Mammary epithelial cell (primary cell): ENCODE measurements at places on chromosomes 3 and 15. TPM values are rescaled to one million over a fixed set of nuclear protein-coding genes. Genes with fewer than 3 reads are reported as not detected.
A peak's percentile ranks its signal among the peaks of the same experiment; 100 is the strongest.

GRCh38 chr3:22322861-22323260, 571.9 kb upstream of the ZNF385D start:
- no peak for DNase-seq

GRCh38 chr15:64862408-64862807, 20.7 kb downstream of the PLEKHO2 start:
- DNase-seq: no peak

DNA sequence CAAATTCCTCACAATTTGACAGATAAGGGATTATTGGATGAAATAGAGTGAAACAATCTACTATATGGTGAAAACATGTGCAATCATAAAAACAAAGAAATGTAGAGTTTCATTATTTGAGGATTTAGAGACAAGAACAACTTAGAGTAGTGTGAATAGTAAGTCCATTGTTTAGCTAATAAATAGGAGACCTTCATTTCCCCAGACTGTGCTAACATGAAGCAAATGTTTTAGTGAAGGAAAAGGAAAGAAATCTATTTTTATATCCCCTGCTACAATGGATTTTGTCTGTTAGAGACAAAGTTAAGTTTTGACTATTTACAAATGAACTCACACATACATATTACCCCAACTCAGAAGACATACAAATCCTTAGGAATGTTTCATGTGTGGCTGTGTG, 77.8 kb downstream of the EFL1 start:
- no peak for DNase-seq

GRCh38 chr15:47553947-47554346, 163.4 kb upstream of the SEMA6D start:
- DNase-seq: no peak

GRCh38 chr3:188259191-188259590, 105.2 kb downstream of the LPP start:
- no peak for DNase-seq

DNA sequence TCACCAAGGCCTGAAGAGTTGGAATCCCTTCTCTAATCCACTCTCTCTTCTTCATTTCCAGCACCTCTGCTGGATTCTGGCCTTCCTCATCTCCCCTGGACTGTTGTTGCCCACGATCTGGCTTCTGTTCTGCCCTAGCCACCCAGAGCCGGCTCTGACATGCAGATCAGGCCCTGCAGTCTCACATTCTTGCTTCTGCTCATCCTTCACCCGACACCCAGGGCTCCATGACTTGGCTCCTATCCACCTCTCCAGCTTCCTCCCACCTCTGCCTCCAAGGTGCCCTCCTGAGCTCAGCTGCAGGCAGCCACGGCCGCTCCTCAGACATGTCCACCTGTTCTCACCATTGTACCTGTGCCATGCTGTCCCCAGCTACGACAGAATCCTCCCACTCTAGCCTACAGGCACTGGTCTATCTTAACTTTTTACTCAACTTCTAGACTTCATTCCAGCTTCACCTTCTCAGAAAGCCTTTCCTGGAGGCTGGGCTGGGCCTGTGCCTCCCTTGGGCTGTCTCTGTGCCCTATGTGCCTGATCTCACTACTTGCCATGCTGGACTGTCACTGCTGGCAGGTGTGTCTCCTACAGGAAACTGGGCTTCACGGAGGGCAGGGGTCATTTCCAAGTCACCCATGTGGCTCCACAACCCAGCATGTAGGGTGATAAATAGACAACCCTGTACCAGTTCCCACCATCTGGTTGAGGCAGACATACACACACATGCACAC, 16.0 kb upstream of the TBC1D21 start:
- DNase-seq: no peak

- no peak for DNase-seq
Observed at GRCh38 chr3:16808393-16809107, 76.2 kb upstream of the PLCL2 start.

- no peak for DNase-seq
Observed at GRCh38 chr15:25342629-25343028, 96.2 kb downstream of the UBE3A start.

- DNase-seq: peak; percentile 71
Observed at GRCh38 chr3:14329116-14329830, 73.1 kb upstream of the SLC6A6 start.

DNA sequence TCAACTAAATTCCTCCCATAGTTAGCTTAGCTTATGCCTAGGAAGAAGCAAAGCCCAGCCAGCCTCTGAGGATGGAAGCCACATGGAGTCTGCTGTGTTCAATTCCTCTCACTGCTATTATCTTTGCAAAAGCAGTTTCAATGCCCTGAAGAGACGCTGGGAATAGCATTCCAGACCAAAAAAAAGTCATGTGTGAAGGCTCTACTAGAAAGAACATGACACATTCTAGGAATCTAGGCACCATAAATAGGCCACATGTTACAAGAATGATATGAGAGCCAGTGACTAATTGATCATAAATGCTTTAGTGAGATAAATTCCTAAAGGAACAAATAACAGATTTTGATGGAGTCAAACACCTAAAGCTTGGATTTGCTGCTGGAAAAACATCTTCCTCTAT, 800.8 kb downstream of the TUSC7 start:
- no peak for DNase-seq

DNA sequence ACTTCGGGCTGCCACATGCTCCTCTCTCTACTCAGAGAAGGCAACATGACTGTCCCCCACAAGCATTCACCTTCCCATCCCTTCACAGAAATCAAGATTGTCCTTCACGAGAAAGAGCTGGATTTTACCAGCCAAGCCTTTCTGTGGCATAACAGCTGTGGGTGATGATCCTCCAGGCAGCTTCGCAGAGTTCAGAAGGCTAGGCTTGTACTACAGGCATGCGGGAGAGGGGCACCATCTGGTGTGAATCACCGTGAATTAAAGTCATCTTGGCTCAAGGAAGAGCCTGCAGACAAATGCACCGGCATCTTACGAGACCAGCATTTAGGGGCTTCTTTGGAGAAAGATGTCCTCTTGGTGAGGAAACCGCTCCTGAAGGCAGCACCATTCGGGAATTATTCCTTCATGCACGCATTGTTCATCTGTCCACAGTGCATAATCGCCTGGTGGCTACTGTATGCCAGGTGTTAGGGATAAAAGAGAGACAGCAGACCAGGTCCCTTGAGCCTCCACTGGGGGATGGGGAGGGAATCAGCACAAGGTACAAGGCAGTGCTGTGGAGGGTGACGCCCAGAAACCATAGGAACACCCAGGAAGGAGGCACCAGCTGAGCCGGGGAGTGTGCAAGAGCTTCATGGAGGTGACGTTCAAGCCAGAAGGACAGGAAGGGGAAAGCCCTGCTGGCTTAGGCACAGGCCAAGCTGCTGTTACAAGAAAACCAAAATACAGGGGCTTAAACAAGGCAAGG, 108.6 kb downstream of the TMEM266 start:
- DNase-seq: no peak

DNA sequence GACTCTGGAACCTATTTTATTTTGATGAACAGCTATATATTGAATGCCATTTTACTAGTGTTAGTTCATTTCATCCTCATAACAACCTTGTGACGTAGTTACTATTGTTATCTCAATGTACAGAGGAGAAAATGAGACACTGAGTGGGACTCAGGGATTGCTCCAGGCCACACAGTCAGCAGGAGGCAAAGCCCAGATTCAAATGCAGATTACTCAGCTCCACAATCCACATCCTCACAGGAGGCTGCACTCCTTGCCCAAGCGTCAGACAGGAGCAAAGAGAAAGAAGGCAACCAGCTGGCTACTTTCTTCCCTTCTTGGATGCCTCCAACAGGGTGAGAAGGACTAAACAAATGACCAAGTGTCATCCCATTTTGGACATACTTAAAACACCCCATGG, 92.0 kb upstream of the CCDC54 start:
- DNase-seq: peak; percentile 46

DNA sequence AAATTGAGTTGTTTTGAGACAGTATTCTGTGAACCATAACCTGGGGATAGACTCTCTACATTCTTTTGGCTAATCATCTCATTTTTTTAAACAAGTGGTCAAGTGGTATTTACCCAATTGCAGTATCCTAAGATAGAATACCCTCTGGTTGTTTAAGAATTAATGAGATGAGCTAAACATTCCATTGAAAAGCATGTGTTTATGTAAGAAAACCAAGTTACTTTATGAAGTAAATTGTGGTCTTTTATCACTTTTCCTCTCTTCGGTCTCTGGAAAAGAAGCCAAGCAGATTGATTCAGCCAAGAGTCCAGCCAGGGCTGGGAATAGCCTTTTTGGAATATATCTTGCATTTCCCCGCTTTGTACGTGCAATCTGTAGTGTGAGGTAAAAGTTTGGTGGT, 185.7 kb upstream of the TOPAZ1 start:
- no peak for DNase-seq

DNA sequence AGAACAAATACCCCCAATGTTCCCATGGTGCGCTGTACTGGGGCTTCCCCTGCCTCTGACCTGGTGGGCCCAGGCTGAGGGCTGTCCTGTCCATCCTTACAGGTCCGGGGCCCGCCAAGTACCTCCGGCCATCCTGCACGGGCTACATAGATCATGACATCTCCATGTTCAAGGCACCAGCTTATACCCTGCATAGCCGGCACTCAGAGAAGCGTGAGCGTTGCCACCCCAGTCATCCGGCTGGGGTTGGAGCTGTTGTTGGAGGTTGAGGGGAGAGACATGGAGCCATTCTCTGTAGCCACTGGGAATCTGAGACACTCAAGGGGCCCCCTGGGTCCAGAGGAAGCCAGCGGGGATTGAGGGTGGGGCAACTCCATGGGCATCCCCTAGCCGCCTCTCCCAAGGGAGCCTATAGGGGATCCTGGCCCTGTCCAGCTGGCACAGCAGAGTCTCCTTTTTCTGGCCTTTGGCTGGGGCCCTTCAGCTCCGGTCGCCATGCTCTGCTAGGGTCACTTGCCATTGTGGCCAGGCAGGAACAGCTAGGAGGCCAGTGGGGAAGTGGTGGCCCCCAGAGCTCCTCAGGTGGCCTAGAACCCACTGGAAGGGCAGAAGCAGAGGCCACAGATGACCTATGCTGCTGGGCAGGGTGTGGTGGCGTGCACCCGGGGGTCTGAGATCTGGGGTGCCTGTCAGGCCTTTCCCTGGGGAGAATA, 12.5 kb upstream of the CSPG4 start:
- DNase-seq: no peak

GRCh38 chr3:28856796-28857195, 424.1 kb upstream of the RBMS3 start:
- DNase-seq: no peak

DNA sequence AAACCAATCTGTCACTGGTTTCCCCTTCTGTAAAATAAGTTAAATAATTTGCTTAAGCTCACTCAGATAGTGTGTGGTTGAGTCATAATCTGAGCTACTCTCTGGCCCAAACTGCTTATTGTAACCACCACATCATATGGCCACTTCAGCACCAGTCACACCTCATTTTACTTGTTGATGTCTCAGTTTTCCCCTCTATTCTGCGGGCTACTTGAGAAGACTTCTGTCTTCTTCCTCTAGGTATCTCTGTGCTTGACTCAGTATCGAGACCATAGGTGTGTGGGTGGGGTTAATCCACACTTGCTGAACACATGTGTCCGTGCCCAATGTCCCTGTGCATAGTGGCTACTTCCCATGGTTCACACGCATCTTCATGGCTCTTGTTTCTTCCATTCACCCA, 32.9 kb downstream of the CRYGS start:
- peak; percentile 21 for DNase-seq

- no peak for DNase-seq
Observed at GRCh38 chr15:90046289-90046688, 45.2 kb downstream of the ZNF710 start.

DNA sequence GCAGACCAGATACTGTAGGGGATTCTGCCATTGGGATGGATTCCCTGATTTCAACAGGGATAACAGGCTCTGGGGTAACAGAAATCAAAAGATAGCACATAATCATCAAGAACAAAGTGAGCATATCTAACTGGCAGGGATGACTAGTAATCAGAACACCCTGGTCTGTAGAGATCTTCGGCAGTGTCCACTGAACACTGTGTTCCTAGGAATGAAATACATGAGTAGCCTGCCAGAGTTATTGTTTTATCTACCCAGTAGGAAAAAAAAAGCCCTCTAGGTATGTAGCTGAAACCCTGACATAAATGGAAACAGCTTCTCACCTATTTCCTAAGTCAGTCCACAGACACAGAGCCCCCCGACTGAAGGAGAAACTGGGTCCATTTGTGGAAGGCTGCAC, 340.3 kb upstream of the ZNF385D start:
- DNase-seq: no peak

DNA sequence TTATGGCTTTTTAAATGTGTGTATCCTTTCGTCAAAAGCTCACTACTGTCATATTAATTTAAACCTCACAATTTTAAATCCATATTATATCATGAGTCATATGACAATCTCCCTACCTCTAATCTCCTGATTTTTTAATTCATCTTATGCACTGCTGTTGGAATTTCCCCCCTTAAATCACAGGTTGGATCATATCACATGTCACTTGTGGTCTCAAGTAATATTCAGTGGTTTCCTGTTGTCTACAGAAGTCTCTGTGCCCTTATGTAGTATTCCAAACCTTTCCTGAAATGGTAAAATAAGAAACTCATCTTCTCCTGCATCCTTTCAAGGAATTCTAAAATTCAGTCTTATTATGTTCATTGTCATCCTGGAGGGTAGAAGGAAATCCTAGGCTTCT, 116.0 kb upstream of the CBLB start:
- DNase-seq: peak; percentile 40

DNA sequence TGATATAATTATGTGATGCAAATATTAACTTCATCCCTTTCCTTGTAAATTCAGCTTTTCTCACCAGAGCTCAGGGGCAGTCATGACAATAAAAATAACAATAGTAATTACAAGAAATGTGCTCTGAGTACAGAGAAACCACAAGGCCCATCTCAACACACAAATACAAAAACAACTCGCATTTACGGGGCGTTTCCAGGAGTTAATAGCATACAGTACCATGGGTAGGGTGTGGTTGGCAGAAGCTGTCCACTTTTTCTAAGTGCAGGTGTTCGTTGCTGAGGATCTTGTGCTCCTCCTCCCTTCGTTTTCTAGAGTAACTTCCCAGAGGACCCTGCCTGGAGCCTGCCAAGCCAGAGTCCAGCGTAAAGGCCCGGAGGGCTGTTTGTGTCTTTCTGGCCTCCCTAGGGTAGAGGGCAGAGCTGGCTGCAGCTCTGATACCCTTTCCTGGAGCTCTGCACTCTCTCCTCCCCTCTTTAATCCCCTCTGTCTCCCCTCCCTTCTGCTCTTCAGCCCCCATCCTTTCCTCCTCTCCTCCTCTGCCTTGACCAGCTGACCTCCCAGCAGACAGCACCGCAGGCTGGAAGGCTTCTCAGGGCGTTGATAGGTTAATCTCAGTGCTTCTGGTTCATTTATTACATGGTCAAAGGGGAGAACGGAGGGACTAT, 11.4 kb downstream of the SEMA3G start:
- DNase-seq: no peak

GRCh38 chr3:160904691-160905090, 148.7 kb downstream of the PPM1L start:
- DNase-seq: no peak

- DNase-seq: no peak
Observed at GRCh38 chr15:51814606-51815005, 14.8 kb upstream of the TMOD3 start.

The GUCA1C gene
- 0.15 TPM for polyA plus RNA-seq

The CMTM6 gene
- polyA plus RNA-seq: 43.6 TPM

The CHL1 gene
- not detected for polyA plus RNA-seq

The SPCS1 gene
- polyA plus RNA-seq: 115 TPM

The DUOXA1 gene
- polyA plus RNA-seq: 2.2 TPM

The AZI2 gene
- 54.8 TPM for polyA plus RNA-seq

The CHCHD6 gene
- polyA plus RNA-seq: 30.0 TPM

The CIAO2A gene
- 44.6 TPM for polyA plus RNA-seq
